ENCODE measurements at places on chromosomes 16 and 17.

- no peak for DNase-seq
Measured at GRCh38 chr17:60699090-60699489, 21.4 kb downstream of the BCAS3 start.

DNA sequence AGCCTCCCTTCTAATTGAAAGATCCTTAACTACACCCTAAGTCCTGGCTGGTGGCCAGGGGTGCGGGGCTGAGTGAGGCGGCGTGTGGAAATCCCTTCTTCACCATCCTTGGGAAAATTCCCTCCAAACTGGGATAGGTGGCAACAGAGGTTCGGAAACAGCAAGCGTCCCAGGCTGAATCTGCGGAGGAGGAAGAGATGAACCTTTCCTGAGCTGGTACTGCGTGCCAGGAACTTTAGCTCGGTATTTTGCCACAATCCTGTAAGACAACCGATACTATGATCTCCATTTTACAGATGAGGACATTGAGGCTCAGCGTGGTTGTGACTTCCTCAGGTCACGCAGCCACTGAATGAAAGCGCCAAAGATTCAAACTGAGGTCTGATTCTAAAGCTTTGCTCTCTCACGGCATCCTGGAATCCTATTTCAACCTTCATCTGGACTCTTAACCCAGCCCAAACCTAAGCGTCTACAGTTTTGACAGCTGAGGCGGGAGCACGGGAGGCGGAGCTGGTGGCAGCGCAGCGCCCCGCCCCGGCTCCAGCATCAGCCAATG is 583 bp upstream of the CYLD start:
- no peak for DNase-seq

- DNase-seq = no peak
Measured at GRCh38 chr16:11016993-11017392, 72.6 kb downstream of the CLEC16A start.

- no peak for DNase-seq
Measured at GRCh38 chr16:76524356-76524755, 247.2 kb downstream of the CNTNAP4 start.

GRCh38 chr17:9051561-9051960 is 30.3 kb downstream of the NTN1 start:
- DNase-seq = no peak

- DNase-seq = no peak
Measured at GRCh38 chr17:27379888-27380533, 76.2 kb upstream of the KSR1 start.

DNA sequence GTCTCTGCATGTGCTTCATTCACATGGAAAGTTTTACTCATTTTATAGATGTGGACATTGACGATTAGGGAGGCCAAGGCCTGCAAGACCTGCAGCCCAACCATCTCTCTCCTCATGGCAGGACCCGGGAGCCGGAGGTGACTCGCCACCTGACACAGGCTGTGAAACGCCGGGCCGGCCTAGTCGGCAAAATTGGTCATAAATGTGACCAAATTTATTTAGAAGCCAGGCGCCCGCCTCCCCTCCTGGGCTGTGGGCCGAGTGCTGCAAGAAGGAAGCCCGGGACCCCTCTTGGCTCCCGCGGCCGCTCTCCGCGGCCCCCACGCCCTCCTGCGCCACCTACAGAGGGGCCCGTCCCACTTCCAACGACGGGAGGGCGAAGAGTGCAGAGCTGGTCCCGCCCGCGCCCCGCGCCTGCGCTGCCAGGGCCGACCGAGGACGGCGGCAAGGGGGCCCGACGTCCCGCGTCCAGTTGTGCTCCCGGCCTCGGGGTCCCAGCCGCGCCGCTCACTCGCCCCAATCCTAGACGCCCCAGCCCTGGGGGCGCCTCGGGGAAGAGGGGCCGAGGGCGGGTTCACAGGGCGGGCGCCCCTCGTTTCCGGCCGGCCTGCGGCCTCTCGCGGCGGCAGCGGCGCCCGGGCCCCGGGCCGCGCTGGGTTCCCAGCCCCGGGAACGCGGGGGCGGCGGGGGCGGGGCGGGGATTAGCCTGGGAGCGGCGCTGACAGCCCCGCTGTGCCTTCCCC is 47.5 kb downstream of the WNT3 start:
- no peak for DNase-seq

DNA sequence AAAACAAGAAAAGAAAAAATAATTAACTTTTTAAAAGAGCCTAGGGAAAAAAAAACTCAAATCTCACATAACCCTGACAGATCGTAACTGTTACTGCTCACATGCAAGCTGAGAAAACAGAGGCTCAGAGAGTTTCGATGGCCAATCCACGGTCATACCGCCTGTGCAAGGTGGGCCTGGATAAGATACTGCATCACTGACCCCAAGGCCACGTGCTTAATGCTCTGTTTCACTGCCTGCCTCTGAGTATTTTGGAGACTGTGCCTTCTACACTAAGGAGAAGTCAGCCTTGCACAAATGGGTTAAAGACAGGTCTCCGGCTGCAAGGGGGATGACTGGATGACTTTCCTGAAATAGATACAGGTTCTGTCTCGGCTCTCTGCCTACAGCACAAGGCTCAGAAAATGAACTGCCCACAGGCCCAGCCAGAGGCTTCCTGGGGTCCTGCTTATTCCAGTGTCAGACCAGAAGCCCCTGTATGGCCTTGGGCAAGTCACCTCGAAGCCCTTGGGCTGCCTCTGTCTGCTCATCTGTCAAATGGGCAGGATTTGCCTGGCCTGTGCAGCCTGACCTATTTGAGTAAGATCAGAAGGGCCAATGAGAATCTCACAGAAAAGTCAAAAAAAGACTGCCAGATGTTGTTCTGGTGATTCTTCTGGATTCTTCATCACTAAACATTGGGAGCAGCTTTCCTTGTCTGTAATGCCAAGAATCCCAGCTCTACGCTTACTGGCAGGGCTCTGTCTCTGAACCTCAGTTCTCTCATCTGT is 25.8 kb downstream of the CNGB1 start:
- no peak for DNase-seq

DNA sequence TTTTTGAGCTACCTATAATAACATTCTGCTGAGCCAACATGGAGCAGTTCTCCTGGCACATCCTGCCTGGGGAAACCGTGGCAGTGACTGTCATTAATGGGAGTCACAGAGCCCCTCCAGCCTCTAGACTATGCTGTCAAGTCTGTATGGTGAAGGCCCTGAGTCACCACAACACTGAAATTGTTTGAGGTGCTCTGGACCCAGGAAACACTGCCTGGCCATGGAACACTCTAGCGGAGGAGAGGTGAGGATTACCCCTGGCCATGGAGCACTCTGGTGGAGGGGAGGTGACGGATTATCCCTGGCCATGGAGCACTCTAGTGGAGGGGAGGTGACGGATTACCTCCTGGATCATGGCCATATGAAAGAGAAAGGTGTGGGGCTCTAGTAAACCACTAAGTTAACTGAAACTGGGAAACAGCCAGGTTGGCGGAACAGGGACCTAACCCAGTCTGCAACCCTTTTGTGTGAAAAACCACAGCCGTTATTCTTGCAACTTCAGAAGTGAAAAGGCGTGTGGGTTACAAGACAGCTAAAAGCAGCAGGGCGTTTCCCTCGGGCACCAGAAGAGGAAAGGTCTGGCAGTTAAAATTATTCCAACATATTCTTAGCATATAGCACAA is 156.7 kb downstream of the KCNJ12 start:
- no peak for DNase-seq

- DNase-seq = no peak
Measured at GRCh38 chr17:10171581-10171981, 26.8 kb downstream of the GAS7 start.

DNA sequence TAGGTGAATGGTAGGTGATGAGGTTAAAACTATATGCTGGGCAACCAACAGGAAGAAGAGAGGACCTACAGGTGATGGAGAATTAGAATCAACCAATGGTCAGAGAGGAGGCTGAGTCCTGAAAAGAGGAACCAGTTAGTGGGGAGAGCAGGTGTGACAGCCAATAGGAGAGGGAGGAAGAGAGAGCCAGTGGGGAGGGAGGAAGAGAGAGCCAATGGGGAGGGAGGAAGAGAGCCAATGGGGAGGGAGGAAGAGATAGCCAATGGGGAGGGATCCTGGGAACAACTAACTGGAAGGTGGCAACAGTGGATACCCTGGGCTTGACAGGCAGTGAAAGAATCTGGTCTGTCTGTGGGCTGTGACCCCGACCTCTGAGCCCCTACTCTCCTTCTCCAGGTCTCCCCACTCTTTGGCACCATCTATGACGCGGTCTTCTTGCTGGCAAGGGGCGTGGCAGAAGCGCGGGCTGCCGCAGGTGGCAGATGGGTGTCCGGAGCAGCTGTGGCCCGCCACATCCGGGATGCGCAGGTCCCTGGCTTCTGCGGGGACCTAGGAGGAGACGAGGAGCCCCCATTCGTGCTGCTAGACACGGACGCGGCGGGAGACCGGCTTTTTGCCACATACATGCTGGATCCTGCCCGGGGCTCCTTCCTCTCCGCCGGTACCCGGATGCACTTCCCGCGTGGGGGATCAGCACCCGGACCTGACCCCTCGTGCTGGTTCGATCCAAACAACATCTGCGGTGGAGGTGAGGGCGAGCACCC is 3.7 kb downstream of the GUCY2D start:
- no peak for DNase-seq

DNA sequence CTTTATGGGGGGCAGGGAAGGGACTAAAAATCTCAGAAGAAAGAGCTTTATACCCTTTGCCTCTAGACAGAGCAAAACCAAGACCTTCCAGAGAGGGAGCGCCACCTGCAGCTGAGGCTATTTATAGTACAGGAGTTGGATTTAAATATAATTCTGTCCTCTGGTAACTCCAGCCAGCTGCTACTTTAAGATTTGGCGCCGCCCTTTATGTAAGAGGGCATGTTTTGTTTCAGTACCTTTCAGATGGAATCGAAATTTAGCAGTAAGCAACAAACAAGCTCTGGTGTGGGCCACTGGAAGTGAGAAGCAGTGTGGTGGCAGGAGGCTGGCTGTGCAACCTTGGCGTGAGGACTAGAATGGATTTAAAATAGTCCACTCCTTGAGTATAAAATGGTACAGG is 5.2 kb upstream of the GUCY2D start:
- no peak for DNase-seq

GRCh38 chr17:20189302-20189701 is 180.1 kb downstream of the SPECC1 start:
- no peak for DNase-seq

DNA sequence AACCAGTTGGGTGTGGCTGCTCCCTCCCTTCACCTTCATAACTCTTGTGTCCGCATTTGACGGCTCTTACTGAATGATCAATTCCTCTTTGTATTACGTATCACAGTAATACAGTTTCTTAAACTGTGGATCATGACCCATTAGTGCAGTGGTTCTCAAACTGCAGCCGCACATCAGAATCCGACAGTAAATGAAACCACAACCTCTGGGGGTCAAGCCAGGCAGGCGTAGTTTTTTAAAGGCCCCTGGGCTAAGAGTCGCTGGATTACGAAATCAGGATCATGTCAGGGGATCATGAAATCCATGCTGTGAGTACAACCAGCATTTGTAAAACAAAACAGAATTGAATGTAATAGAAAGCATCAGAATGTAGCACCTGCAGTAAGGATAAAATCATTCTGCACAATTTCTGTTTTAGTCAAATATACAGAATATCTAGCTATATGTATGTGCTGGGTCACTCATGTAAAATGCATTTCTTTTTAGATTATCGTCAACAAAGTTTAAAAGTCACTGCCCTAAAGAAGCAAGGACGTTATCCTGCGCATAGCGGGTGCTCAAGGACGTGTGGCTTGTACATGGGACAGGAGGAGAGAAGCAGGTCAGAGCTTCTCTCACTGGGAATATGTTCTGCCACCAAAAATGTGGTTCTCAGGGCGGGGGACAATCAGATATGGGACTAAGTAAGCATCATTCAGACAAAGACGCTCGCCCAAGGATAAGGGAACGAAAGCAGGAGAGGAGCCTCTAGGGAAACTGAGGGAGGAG is 113.1 kb downstream of the ZFHX3 start:
- DNase-seq = no peak

- no peak for DNase-seq
Measured at GRCh38 chr17:59425085-59425931, 93.9 kb downstream of the YPEL2 start.

DNA sequence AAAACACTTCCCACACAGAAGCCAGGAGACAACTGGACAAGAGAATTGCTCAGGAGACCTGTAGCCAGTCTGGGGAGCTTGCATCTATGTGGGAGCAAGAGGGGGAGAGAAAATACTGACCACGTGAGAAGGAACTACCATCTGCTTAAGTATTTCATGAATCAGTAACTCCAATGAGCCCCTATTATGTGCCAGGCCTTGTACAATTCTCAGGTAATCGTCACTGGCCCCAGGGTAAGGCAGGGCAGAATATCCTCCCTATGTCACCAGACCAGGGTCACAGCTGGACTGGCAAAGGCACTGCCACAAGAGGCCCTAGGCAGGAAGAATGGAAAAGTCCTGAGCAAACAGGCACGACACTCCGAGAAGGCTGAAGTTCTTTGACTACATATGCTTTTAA is 25.9 kb downstream of the USP7 start:
- no peak for DNase-seq

DNA sequence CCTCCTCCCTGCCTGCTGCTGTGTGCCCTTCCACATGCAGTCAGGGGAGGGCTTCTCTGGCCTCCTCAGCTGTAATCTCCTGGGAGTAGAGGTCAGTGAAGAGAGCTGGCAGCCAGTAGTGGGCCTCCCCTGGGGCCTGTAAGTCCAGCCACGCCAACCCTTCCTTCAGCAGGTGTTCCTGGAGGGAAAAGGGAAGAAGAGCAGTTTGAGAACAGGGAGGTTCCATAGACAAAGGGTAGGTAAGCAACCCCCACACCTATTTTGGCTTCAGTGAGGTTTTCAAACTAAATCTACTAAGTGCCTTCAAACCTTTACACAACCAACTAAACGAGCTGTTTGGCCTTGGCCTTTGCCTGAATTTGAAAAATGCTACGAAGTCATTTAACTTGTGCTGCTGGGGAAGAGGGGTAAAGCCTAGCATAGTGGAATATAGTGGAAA is 14.2 kb downstream of the SNF8 start:
- DNase-seq = no peak

- DNase-seq = no peak
Measured at GRCh38 chr17:73822371-73822770, 178.1 kb upstream of the SDK2 start.

- no peak for DNase-seq
Measured at GRCh38 chr17:63528183-63528582, 5.0 kb downstream of the KCNH6 start.

- DNase-seq = no peak
Measured at GRCh38 chr16:73228649-73229048, 180.7 kb upstream of the ZFHX3 start.

DNA sequence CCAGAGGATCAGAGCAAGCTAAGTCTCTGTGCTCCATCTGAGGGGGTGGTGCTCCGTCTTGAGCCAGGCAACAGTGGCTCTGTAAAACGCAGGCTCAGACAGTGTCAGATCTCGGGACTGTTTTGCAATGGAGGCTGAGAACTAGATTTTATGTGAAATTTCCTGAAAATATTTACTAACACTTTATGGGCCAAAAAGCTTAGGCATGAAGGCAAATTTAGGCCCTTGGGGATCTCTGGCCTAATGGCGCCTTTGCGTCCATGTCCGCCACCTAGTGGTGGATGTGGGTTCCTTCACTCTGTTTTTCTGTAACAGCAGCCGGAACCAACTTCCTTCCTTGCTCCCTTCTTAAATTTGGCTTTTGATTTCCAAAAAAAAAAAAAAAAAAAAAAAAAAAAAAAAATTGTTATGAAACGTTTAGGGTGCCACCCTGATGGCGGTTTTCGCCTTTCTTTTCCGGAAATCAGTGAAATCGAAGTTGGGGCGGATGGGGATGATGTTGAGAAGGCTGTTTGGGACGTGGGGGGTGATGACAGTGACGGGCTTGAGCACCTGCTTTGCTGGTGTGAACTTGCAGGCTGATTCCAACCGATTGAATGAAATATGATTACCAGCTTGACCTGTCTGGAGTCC is 14.0 kb upstream of the ELAC2 start:
- DNase-seq = no peak

GRCh38 chr16:88315543-88316105 is 67.1 kb upstream of the ZNF469 start:
- no peak for DNase-seq

- no peak for DNase-seq
Measured at GRCh38 chr17:4872786-4873185, 26.6 kb upstream of the C17orf107 start.

All from NCI-H2081 treated with DMSO at 0.1 percent for 48 hours (cell line).